ENCODE measurements at places on chromosomes 1 and 21. TPM values are rescaled to one million over a fixed set of nuclear protein-coding genes. Genes with fewer than 3 reads are reported as not detected.

DNA sequence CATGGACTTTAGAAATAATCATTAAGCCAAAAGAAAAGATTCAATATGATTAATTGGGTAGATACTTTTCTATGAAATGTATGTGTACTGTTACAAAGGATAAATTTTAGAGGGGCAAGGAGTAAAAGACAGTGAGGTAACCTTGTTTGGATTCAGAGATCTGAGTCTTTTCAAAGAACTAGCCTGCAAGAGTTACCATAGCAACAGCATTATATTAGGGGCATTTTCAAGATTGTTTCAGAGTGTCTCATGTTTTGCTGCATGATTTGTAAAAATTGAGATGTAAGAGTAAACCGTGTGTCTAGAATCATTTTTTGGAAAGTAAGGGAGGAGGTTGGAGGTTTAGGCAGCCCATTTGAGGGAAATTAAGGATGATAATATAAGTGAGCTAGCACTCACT, 70.6 kb upstream of the KIAA1614 start:
- no peak for DNase-seq

TMEM52 gene
- 1.4 TPM for total RNA-seq

DNA sequence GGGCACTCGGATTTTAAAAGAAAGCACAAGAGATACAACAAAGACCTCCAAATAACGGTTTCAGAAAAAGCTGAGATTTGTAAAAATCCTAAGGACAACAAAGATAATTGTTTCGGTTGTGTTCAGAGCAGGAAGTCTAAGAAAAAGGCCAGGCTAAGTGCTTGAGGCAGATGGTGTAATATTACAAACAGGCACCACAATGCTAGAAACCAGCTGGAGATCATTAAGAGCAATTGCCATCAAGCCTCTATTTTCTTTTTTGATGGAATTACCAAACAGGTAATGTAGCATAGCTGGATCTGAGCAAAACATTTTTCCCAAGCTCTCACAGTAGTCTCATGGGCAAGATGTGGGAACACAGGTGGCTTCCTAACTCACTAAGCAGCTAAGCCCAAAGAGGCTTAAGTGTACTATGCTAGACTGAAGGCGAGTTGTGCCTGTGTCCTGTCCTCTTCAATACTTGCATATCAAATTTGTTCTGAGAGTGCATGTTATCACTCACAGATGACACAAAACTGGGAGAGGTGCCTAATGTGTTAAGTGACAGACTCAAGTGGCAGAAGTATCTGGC, 161.6 kb downstream of the GLUL start:
- DNase-seq = no peak

DNA sequence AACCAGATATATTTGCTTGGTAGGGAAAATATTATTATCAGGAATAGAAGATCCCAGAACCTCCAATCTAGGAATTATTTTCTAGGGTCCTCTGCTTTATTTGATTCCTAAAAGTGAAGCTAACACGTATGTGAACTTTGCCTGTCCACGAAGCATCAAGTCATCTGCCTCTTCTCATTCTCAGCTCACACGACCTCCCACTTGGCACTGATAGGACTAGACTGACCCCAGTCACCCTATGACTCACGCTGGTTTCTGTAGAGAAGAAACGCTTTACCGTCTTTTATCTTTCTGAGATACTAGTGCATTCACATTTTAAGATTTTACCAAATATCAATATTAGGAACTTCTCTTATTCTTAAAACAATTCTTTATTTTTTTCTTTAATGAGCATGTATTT, 2.0 kb upstream of the KRTAP19-7 start:
- DNase-seq = no peak

DNA sequence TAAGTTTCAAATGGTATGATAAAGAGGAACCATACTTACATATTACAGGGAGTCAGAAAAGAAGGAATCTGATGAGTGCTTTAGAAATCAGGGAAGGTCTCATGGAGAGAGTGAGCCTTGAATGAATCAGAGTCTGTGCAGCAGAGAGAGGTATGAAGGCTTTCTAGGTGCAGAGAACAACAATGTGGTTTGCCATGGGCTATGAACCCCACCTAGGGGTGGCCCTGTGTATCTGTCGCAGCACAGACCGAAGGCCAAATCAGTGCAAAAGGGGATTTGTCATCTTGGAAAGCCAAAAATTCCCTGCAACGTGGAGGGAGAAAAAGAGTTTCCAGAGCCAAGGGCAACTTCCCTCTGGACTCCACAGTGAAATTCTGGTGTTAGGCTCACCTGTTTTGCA, 3.5 kb downstream of the PAPPA2 start:
- no peak for DNase-seq

DNA sequence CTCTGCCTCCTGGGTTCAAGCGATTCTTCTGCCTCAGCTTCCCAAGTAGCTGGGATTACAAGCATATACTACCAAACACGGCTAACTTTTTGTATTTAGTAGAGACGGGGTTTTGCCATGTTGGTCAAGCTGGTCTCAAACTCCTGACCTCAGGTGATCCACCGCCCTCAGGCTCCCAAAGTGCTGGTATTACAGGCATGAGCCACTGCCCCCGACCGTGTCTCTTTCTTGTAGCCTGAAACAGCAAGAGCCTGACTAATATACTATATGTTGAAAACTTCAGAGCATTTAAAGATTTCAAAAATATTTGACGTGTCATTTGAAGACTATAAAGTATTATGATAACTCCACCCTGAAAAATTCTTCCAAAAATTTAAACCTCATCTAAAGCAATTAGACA, 71.7 kb upstream of the ZNF648 start:
- DNase-seq = no peak

- DNase-seq = no peak
Observed at GRCh38 chr1:207402744-207403143, 51.4 kb upstream of the CR2 start.

DNA sequence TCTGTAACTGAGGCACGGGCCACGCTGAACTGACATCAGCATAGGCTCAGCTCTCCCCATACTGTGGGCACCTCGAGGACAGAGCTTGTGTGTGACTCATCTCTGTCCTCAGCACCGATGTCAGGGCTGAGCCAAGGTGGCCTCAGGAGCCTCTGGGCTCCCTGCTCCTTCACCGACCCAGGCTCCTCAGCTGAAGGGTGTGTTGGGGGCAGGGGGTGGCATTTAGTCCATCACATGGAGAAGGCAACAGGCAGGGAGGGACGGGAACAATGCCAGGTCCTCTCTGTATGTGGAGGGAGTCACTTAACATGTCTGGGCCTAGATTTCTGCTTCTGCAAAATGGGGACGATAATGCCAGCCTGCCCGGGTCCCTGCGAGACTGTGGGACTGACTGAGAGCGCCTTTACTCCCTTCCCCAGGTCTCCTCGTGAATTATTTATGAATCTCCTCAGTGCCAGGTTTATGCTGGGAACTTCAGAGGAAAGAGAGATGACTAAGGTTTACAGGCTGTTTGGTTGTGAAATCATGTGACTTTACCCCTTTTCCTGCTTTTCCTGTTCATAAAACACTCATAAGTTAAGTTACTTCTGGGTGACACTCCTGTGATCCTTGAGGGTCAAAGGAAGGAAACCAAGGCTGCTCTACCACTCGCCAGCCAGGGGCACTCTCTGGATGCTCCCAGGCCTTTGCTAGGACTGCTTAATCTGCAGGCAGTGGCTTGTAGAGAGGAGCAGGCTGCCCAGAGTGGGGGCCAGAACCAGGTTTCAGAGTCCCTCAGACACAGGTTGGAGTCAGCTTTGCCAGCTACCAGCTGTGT, 16.2 kb downstream of the TTC39A start:
- DNase-seq = peak; percentile 94

DNA sequence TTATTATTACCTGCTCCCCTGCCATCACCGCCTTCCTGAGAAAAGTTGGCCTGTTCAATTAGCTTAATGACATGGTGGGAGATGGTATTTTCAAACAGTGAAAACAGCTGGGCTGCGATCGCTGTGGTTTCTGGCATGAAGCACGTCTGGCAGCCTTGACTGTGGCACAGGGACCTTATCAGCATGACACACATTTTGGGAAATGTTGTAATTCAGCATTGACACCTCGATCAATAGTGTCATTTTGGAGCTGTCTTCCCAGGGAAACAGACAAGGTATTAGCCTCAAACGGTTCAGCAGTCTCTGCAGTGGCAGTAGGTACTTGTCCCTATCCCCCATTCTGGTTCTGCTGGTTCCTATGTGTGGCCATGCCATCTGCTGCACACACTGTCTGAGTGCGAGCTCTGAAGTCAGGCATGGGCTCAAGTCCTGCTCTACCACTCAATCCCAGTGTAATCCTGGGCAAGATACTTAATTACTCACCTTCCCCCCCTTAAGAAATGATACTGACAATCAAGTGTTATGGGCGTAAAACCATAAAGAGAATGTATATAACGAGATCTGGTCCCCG, 154.5 kb upstream of the KCND3 start:
- DNase-seq = no peak

DNA sequence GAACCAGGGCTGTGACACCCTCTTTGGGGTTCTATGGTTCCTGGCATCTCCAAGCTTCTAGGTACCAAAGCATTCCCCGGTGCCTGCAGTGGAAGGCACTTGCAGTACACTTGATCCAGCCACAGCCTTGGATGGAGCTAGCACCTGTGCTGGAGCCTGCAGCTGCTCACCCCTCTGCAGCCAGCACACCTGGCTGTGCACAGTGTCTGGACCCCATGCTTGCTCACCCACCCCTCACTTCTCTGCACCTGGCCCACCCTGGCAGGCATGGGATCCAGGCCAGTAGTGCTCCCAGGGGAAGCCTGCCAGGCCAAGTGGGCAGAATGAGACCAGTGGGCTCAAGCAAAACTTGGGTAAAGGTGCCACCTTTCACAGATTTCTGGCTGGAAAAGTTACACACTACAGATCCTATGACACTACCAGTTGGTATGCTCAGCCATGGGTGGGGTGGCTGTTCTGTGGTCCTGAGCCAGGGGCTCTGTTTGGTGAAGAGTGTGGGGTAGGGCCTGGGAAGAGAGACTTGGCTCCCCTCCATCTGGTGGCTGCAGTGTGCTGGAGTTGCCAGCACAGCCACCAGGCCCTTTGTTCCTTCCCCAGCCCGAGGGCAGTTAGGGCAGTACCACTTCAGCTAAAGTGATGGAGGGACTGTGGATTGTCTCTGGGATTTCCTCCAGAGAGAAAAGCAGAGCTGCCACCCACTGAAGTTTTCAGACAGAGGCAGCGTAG, 157.8 kb upstream of the LRRC7 start:
- no peak for DNase-seq

GRCh38 chr1:23108918-23109533, 59.6 kb downstream of the LUZP1 start:
- DNase-seq = no peak

RGS5 gene
- 6.0 TPM for total RNA-seq
